AG20443 (cell line): ENCODE measurements at places on chromosomes 13 and 19.

DNA sequence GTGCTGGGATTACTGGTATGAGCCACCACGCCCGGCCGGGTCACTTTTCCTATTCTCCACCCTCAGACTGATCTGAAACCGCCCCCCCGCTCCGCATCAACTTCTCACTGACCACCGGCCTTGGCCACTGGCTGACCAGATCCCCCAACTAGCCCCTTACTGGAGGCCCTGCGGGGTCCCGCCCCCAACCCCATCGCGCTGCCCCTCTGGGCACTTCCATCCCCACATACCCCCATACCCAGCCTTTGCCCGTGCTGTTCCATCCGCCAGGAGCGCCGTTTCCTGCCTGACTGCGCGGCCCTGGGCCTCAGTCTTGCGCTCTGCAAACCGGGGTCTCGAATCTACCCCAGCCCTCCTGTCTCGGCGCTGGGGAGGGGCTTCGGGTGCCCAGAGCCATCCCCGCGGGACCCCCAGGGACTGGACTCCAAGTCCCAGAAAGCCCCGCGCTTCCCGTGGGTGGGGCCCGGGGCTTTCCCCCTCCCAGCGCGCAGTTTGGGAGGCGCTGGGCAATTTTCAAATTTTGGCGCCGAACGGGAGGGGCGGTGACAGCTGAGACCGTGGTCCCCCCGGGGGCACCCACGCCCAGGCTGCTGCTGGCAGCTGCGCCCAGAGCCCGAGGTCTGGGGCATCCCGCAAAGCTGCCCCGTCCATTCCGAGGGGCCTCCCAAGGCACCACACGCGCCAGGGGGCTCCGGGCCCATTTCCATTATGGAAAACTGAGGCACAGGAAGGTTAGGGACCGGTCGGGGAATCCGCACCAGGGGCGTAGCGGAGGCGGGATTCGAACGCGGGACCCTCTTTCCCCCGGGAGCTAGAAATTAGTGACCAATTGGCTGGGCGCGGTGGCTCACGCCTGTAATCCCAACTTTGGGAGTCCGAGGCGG is 5.2 kb upstream of the LMNB2 start:
- DNase-seq = peak; percentile 87

DNA sequence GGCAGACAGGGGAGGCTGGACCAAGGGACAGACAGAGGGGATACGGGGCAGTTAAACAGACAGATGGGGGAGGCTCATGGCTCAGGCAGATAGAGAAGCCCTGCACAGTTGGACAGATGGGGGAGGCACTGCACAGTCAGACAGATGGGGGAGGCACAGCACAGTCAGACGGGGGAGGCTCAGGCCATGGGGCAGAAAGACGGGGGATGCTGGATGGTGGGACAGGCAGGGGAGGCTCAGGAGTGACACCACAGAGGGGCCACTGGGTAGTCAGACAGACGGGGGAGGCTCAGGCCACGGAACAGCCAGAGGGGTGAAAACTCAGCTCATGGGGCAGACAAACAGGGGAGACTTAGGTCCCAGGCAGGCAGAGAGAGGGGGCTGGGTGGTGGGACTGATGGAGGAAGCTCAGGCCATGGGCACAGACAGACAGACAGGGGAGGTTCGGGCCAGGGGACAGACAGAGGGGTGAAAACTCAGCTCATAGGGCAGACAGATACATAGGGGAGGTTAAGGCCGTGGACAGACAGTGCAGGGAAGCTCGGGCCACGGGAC is 886 bp downstream of the MFSD12 start:
- no peak for DNase-seq

GRCh38 chr13:34611671-34612070 is 330.4 kb upstream of the NBEA start:
- DNase-seq = no peak

DNA sequence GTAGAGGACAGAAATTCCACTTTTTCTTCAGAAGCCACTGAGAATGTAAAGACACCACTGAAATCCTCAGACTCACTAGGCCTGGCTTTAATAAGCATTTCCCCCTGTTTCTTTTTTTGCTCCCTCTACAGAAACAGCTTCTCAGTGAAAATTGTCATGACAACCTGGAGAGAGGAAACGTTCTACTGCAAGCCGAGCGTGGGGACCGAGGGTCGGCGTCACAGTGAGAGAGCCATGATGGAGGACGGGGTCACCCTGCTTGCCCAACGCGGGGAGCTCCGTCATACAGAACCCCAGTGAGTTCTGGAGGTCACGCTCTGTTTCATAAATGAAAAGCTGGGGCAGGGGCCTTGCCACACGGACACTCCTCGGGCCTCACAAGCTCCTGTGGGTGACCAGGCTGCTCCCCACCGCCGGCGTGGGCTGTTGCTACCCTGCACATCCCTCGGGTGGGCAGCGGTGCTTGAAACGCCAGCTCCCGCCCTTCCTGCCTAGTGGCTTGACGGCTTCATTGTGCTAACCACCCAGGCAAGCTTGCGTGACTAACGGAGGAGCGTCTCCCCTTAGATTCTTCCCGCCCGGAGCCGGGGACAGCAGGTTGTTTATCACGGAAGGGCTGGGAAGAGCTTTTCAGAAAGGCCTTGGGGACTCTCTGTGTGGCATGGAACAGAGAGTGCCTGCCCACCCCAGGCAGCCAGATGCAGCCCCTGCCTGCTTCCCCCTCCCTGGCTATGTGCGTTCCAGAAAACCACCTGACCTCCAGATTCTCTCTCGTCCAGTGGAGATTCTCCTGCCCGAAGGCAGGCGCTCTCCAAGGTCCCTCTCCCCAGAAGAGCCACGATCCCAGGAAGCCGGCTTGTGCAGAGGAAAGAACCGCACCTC is 153.6 kb downstream of the KATNAL1 start:
- peak; percentile 46 for DNase-seq

DNA sequence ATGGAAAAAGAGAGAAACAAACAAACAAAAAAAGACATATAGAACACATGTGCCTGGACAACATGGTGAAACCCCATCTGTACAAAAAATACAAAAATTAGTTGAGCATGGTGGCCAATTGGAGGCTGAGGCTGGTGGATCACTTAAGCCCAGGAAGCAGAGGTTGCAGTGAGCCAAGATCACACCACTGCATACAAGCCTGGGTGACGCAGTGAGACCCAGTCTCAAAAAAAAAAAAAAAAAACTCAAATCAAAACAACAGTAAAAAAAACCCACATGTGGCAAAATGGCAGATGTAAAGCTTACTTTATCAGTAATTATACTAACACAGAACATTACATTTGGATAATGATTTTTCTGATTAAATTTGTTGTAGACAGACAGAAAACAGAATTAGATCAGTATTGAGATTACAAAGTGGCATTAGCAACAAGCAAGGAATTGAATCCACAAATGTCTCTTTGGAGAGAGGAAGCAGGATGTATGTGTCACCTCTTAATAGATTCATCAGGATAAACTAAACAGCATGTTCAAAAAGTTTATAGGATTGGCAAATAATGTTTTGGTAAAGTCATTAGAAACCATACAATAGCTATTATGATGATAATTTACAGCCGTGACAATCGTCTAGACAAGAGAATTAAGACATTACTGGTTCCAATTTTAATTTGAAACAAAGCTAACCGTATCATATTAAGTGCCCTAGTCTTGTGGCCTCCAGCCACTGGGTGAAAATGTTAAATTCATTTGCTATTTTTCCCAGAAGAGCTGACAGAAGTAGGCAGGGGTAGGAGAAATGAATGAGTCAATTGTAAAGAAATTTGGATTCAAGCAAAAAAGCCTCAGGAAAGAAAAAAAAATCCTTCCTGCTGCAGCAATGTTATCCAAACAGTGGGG is 206.0 kb downstream of the FGF14 start:
- no peak for DNase-seq

DNA sequence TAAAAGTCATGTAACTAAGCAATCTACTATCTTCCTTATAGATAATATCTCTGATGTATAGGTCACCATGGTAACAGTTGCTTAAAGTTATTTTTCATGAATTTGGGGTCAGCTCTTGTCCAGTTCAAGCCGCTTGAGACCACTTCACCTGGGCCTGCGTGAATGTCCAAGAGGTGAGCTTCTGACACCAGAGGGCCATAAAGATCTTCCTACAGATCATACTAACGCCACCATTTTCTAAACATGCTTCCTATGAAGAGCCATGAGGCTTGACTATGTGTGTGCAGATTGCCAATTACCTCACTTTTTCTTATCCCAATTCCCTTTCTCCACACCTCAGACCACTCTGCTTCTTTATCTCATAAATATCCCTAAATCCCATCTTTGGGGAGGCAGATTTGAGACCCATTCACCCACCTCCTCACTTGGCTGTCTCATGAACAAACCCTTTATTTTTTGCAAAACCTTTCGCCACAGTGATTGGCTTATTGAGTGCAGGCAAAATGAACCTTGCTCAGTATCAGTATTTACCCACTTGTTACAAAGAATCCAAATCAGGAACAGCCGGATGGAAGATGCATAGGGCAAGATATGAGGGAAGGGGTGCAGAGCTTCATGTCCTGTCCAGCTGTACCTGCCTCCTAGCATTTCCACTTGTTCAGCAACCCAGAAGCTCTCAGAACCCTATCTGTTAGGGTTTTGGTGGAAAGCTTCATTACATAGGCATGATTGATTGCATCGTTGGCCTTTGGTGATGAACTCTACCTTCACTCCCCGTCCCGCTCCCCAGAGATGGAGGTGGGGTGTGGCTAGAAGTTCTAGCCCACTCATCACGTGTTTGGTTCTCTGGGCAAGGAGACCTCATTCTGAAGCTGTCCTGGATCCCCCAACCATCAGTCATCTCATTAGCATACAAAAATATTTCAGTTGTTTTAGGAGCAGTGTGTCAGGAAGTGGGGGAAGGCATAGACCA is 34.2 kb downstream of the FAM187B start:
- DNase-seq = no peak

GRCh38 chr13:45108716-45109101 is 11.6 kb upstream of the GTF2F2 start:
- DNase-seq = no peak

DNA sequence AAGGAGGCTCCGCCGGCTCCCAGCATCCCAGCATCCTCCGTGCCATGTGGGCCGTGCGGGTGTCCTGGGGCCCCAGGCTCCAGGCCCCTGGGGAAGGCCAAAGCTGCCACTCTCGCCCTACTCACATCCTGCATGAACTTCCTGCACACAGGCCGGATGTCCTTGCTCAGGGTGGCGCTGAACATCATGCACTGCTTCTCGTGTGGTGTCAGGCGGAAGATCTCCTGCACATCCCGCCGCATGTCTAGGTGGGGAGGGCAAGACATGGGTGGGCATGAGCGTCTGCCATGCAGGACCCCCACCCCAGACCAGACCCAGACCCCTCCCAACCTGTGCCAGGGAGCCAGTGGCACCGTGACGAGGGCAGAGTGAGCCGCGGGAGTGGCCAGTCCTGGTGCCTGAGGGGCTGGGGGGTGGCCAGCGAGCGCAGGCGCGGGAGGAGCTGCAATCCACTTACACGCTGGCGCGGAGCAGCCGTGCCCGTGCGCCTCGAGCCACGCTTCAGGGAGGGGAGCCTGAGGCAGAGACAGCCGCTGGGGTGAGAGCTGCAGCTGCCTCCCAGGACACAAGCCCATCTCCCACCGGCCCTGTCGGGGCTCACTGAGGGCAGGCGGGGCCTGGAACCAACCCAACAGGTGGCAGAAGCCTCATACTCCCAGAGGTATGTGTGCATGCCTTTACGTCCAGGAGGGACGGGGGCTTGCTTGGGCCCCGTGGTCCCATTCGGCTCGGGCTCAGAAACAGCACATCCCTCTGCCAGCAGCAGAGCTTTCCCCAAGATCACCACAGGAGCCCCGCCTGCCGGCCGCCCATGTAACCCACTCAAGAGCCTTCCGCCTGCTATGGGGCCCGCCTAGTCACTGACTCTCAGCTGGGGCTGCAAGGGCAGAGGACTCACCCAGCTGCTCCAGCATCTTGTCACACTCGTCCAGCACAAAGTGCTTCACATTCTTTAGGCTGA is 8.8 kb downstream of the DDX39A start:
- no peak for DNase-seq

DNA sequence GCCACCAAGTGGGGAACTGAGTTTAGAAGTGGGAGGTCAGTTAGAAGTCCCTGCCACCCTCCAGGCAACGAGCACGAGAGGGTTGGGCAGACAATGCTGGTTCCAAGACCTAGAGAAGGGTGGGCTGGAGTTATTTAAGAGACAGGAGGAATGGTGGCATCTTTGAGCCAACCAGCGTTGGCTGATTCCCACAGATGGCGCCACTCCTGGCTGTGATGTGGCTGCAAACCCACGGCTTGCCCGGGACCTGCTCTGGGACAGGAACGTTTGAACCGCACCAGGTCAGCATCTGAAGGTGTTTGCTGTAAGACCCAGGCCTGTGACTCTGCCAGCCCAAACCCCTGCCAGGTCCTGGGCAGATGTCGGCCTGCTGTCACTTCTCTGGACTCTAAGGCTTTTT is 42.8 kb downstream of the BICRA start:
- no peak for DNase-seq

GRCh38 chr19:4389511-4390016 is 10.8 kb downstream of the SH3GL1 start:
- no peak for DNase-seq

GRCh38 chr13:111589321-111589720 is 268.9 kb downstream of the TEX29 start:
- DNase-seq = no peak

DNA sequence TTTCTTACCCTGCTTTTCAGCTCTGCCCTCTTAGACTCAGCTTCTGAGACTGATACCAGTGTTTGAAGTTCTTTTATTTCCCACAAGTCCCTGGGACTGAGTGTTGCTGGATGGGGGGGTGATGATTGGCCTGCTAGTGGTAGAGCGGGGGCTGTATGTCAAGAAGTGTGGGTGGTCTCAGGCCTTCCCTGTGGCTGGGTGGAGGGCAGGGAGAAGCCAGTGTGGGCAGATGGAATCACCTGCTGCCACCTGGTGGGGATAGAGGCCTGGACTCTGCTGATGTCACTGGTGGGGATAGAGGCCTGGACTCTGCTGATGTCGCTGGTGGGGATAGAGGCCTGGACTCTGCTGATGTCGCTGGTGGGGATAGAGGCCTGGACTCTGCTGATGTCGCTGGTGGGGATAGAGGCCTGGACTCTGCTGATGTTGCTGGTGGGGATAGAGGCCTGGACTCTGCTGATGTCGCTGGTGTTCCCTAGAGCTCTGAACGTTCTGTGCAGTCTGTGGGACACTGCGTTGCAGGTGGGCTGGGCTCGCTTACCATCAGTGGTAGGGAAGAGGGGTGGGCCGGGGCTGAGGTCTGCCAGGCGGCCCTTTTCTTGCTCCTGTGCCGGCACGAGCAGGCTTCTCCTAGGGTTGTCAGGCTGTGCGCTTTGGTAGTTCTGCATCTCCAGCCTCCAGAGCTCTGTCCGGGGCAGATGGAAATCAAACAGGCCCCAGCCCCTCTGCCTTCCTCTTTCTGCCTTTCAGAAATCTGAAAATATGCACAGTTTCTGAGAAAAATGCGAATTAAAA is 101.3 kb downstream of the ARHGEF7 start:
- DNase-seq = peak; percentile 27

- DNase-seq = no peak
Measured at GRCh38 chr19:55315956-55316525, 9.1 kb downstream of the TMEM150B start.

DNA sequence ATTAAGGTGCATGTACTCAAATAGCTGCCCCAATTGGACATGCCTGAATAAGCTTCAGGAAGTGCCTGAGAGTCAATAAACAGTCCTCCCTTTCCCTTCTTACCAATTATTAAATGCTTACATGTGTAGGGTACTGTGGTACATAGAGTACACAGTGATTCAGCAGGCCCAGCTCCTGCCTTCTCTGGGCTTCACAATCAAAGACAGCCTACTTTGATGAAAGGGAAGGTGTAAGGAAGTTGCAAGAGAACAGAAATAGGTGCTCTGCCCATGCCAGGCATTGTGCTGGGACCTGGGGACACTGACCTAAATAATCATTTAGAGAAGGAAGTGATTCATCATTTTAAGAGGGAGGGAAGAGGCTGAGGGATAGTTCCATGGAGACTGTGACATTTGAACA is 17.2 kb downstream of the FRY start:
- DNase-seq = no peak
